ENCODE measurements at places on chromosomes 4 and X.

GRCh38 chr4:108592674-108592986 is 27.7 kb upstream of the RPL34 start:
- DNase-seq: no peak

- no peak for DNase-seq
Observed at GRCh38 chr4:84403656-84404055, 95.4 kb downstream of the NKX6-1 start.

DNA sequence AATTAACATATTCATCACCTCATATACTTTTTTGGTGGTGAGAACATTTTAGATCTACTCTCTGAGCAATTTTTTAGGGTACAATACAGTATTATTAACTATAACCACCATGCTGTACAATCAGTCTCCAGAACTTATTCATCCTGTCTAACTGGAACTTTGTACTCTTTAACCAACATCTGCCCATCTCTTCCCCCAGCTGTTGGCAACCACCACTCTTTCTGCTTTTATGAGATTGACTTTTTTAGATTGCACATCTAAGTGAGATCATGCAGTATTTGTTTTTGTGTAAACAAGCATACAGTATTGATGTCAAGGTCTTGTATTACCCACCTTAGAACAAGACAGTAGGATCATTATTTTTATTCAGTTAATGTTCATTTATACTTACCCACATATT is 516.8 kb downstream of the RPA4 start:
- no peak for DNase-seq

- no peak for DNase-seq
Observed at GRCh38 chr4:73414936-73415271, 10.8 kb downstream of the ALB start.
